GM10248 (cell line): ENCODE measurements at places on chromosomes 1 and 21.

- DNase-seq, result no peak
Measured at GRCh38 chr1:54354899-54355298, 51.3 kb downstream of the SSBP3 start.

DNA sequence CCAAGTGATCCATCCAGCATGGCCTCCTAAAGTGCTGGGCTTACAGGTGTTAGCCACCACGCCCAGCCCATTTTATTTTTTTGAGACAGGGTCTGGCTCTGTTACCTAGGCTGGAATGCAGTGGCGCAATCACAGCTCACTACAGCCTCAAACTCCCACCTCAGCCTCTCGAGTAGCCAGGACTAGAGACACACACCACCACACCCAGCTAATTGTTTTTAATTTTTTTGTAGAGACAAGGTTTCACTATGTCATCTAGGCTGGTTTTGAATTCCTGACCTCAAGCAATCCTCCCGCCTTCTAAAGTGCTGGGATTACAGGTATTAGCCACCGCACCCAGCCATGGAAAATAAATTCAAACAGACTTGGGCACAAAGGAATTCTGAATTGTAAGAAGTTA is 31.9 kb downstream of the PUM1 start:
- no peak for DNase-seq

DNA sequence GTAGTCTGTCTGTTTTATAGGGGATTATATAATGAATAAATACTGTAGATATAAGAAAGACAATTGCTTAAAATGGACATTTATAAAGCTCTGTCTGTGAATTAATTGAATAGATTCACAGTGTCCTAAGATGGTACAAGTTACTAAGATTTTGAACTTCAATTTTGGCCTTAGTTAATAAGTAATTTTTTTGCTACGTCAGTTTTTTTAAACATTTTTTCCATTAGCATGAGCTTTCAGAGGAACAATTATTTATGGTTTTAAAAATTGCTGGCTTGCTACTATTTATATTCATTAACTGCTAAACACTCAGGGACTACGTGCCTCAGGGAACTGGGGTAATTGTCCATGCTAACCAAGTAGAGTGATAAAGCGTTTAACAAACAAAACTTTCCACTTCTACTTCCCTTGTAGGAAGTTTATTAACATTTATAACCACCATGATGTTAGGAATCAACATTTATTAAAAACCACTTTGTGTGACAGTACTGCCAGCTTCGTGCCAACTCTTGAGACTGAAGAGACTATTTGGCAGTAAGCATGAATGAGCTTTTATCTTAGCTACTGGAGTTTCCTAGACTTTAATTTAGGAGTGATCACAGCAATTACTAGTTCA is 65.4 kb upstream of the PTGS2 start:
- DNase-seq, result no peak

GRCh38 chr1:103333141-103333540 is 192.4 kb upstream of the RNPC3 start:
- DNase-seq, result no peak

DNA sequence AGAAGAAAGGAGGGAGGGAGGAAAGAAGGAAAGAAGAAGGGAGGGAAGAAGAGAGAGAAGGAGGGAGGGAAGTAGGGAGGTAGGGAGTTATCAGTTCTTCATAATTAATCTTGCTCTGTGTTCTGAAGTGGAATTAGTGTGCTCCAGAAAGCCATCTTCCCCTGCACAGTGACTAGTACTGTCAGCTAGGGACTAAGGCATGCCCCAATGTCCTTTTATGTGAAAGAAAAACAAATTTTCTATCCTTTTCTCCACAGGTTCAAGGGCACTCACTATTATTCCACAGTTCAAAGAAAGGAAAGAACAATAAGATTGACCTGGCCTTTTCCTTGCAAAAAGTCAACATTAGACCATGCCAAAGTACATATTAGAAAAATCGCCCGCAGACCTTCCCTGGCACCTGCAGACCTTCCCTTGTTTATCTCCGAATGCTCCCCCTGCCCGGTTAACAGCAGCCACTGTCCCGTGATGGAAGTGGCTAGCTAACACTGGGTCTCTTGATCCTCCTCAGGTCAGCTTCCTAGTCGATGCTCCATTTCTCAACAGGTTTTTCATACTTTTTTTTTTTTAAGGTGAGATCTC is 107.2 kb upstream of the EDEM3 start:
- no peak for DNase-seq
